ENCODE measurements at places on chromosomes 11 and 22. TPM values are rescaled to one million over a fixed set of nuclear protein-coding genes. Genes with fewer than 3 reads are reported as not detected.

- DNase-seq, result no peak
These were observed 18.8 kb upstream of the ST3GAL4 start for GRCh38 chr11:126336671-126337101.

- peak; percentile 15 for DNase-seq
These were observed 1014.1 kb downstream of the LRRC4C start for GRCh38 chr11:40445391-40445790.

- no peak for DNase-seq
These were observed 7.1 kb upstream of the KCNJ11 start for GRCh38 chr11:17395554-17395961.

- DNase-seq, result peak; percentile 17
These were observed 5.6 kb downstream of the PLAAT3 start for GRCh38 chr11:63608353-63609345.

GRCh38 chr11:100182927-100183326 is 504.2 kb upstream of the ARHGAP42 start:
- DNase-seq, result no peak

DNA sequence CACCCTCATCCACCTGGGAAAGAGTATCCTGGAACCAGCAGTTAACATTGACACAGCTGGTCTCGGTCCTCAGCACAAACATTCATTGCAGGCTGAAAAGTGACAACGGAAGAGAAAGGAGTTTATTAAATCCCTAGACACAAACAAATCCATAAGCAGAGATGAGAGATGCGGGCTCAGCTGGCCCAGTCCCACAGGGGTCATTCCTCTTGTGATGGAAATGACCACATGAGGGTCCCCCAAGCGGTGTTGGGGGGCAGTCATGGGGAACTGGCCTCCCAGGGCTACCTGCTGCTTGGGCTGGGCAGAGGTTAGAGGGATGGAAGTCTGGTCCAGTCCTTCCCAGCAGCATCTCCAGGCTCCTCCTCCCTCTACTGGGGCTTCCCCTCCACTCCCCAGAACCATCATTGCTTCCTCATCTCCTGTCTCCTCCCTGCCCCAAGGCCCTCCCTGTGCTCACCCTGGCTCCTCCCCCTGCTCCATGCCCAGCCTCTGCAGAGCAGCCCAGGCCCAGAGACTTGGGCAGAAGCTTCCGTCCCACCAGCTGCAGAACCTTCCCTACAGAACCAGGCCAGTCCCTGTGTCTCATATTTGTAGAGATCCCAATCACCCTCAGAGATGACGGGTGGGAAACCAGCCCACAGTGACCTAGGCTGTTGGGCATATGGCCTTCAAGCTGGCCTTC is 5.4 kb upstream of the IGLL5 start:
- DNase-seq, result peak; percentile 11

DNA sequence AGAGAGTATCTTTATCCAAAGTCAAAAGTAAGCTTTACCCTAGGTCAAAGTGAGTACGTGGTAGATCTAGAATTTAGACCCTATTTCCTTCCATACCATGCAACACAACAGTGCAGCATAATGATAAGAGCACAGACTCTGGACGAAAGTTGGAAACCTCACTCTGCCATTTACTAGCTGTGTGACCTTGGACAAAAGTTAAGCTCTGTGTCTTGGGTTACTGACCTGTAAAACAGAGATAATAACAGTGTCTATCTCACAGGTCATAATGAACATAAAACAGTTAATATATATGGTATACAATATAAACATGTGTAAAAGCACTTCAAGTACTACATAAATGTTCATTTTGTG is 13.6 kb upstream of the CHRNA10 start:
- no peak for DNase-seq

DNA sequence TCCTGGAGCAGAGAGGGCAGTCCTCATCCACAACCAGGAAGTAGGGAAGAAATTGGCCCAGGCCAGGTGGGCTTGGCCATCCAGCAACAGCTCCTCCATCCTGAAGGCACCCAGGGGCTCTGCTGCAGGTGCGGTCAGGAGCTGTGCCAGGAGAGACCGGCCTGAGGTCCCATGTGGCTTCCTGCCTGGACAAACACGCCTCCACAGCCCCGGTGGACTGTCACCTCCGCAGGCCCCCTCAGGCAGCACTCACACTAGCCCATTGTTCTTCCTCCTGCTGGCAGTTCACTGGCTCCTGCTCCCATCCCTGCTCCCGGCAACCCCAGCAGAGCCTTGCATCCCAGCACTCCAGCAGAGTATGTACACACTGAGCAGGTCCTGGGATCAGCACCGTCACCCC is 16.0 kb upstream of the POU2AF1 start:
- DNase-seq, result no peak

Gene OTOG
- total RNA-seq, result not detected

Gene PPFIBP2
- 1.3 TPM for total RNA-seq

Gene MAPK8IP1
- 3.0 TPM for total RNA-seq

Gene FAM180B
- total RNA-seq, result not detected
